T-helper 17 cell (primary cell): ENCODE measurements at places on chromosomes 16 and 17. TPM values are rescaled to one million over a fixed set of nuclear protein-coding genes. Genes with fewer than 3 reads are reported as not detected.
A peak's percentile ranks its signal among the peaks of the same experiment; 100 is the strongest.

DNA sequence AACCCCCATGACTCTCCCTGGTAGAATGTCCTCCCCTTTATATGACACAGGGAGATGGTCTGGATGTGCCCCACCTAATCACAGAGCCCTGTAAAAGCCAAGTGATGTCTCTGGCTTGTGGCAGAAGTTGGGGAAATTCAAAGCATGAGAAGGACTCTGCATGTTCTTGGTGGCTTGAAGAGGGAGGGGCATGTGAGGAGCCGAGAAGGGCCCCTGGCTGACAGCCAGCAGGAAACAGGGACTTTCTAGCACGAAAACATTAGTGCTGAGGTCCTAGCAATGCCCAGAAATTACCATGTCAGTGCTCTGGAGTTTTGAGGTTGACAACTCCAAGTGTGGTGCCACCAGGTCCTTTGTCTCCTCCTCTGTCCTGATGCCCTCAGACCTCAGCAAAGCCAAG is 75.9 kb downstream of the USP22 start:
- no peak for DNase-seq

DNA sequence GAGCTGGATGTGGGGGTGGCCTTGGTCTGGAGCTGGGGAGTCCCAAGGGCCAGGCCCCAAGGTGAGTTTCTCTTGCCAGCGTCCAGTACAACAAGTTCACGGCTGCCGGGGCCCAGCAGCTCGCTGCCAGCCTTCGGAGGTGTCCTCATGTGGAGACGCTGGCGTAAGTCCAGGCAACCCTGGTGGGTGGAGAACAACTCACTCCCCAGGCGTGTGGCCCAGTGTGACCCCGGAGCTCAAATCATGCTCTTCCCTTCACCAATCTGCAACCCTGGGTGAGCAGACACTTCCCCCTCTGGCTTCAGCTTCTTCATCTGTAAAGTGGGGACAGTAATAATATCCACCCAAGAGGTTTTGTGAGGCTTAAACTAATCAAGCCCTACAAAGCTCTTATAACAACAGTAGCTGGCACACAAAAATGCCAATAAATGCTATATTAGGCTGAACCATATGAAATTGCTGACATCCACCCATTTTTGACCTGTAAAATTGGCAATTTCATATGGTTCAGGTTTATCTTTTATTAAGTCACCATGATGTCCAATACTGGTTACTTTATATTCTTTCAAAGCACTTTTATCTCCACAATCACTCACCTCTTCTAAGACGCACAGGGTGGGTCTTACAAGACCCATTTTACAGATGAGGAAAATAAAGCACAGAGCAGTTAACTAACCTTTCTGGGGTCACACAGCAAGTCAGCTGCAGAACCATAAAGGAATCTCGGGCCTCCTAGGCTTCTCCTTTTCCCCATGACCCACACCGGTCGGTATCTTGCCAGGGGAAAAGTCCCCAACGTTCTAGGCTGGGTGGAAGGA is 19.7 kb downstream of the DEXI start:
- no peak for DNase-seq

- DNase-seq = no peak
Observed at GRCh38 chr16:69936751-69937211, 14.4 kb upstream of the CLEC18A start.

DNA sequence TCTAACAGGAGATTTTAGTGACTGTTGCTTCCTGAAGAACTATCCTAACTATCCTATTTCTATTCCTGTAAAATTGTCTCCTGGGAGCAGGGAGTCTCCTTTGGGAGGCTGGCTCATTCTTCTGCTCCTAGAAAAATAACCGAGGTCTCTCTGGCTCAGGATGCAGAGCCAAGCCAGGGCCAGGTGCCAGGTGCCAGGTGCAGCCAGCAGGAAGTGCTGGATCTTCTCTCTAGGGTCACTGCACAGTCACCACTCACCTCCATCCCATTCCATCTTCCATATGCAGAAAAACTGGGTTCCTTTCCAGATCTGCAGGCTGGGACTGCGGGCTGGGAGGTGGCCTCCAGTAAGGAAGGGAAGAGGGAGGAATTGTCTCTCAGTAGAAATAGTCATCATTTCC is 3.8 kb upstream of the TMC7 start:
- no peak for DNase-seq

DNA sequence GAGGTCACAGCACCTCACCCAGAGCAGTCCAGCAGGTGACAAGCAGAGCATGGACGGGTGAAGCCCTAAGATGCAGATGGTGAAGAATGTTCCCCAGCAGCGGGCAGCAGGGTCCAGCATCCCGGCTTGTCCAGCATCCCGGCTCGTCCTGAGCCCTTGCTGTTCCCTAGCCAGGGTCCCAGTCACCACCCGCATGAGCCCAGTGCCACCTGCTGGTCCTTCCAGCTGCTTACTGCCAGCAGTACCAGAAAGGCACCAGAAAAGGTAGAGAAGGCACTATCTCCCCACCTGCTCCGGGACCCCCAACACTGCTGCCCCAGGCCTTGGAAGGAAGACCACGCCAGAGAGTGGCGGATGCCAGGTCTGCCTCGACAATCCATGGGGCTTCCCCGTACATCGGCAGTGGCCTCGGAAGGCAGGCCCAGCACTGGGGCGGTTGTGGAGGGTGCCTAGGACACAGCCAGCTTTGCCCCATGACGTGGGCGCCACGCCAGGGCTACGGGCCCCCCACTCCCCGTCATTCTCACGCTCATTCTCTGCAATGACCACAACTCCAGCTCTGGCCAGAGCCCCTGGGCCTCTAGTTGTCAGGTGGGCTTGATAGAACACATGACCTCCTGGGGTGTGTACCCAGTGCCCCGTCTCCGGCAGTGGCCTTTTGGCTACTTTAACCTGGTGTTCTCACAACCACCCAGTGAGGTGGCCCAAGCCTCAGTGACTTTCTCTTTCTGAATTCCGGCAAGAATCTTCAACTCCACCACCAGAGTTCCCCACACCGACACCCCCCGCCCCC is 1.4 kb downstream of the CENPX start:
- DNase-seq = no peak

DNA sequence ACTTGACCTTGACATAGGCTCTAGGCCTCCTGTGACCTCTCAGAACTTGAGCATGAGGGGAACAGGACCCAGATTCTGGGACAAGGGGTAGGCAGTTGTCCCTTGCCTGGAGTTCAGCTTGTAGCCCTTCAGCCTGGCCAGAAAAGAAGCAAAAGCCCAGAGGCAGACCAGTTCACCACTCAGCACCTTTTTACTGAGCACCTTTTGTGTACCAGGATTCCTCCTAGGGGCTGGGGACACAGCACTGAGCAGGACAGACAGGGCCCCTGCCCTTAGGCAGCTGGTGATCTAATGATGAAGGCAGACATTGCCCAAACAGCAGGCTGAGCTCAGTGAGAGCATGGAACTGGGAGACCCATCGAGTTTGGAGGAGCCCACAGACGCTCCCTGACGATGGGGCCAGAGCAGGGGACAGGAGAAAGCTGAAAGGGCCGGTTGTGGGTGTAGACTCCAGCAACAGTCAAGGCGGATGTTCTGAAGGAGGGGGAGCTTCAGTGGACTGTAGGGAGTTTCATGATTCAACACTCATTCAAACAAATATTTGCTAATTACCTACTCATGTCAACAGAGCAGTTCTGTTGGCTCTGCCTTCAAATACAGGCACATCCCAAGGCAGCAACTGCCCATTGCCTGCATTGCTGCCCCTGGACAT is 32.0 kb downstream of the SBK1 start:
- DNase-seq = no peak

GRCh38 chr16:34648-34987 is 18.8 kb downstream of the POLR3K start:
- DNase-seq = no peak

DNA sequence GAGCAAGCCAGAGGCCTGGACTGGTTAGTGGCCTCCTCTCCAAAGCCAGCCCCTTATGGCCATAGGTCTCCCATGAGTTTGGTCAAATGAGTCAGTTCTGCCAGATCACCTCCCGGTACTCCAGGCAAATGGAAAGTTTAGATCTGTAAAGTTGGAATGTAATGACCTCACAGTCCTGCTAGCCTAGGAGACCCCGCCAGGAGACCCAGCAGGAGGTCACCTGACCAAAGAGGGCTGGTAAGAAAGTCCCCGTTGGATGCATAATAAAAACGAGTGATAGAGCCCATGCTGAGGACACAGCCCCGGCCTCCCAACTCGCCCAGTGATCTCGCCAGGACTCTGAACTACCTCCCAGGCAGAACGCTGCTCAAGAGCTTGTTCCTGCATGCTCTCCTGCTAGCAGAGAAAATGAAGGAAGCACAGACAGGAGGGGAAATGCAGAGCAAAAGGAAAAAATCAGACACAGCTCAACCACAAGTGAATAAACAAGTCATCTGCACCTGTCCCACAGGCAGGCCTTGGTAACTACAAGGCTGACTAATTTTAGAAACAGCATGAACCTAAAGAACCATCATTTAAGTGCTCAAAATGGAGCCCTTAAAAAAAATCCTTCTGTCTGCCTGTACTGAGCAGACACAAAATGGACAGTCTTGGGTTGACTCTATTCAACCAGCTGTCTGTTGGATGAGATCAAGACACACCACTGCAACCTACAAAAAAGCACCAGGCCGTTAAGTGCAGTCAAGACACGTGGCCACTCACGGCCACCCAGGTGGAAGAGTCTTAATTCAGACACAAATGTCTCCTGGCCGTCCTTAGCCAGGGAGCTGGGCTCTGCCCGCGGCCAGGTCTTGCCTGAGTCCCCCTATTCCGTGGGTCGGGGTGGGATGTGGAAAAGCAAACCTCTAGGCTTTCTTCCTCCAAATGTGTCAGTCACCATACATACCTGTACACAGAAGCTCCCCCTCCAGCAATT is 9.2 kb downstream of the CDIP1 start:
- no peak for DNase-seq

- peak; percentile 46 for DNase-seq
Observed at GRCh38 chr17:79393358-79394052, 217.3 kb downstream of the RBFOX3 start.

DNA sequence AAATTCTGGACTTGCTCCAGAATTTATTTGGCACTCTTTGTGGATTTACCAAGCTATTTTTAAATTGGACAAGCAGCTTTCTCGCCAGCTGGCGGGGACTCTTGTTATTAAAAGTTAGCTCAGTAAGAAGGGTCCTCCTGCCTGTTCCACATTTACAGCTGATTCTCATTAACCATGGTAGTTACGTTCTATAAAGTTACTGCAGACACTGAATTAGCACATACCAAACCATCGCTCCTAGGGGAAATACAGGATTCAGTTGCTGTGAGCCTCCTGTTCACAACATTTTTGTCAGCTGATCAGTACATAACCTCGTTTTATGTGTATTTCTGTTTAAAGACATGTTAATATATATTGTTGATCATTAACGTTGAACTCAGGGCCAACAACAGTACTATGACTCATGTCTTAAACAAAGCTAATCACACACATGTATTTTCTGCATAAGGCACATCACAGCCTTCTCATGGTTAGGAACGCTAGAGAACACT is 4.2 kb downstream of the LDAF1 start:
- no peak for DNase-seq

- no peak for DNase-seq
Observed at GRCh38 chr17:42704490-42704836, 22.1 kb downstream of the CNTNAP1 start.

- no peak for DNase-seq
Observed at GRCh38 chr17:50093807-50094206, 1.3 kb upstream of the PDK2 start.

DNA sequence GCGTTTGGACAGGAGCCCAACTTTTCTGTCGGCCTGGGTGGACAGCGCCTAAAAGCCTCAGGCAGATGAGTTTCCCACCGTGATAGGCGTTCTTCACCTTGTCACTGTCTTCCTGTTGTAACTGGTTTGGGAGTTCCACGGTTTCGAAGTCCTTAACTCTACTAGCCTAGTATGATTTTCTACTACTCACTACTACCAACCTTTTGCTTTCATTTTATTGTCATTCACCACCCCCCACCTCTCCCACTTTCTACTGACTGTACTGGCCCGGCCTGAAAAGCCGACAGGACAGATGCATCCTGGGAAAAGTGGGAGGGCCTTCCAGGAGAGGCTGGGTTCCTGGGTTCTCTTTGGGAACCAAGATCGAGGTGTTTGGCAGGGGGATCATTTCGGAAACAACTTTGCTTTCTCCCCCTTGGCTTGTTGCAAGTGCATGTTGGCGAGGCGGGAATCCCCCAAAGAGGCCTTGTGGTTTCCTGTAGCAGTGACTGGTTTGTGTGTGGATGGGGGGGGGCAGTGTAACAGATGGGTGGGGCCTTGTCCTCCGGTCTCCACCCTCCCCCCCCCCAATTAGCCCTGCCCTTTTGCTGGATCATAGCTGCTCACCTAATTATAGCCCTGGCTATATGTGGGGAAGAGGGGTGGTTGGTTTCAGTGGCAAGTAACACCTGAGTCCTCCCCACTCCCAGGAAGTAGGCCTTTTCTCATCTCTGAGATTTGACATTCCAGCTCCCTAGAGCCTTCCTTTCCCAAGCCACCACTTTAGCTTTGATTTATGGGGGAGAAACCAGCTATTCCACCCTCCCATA is 1.4 kb downstream of the EIF5A start:
- peak; percentile 82 for DNase-seq

DNA sequence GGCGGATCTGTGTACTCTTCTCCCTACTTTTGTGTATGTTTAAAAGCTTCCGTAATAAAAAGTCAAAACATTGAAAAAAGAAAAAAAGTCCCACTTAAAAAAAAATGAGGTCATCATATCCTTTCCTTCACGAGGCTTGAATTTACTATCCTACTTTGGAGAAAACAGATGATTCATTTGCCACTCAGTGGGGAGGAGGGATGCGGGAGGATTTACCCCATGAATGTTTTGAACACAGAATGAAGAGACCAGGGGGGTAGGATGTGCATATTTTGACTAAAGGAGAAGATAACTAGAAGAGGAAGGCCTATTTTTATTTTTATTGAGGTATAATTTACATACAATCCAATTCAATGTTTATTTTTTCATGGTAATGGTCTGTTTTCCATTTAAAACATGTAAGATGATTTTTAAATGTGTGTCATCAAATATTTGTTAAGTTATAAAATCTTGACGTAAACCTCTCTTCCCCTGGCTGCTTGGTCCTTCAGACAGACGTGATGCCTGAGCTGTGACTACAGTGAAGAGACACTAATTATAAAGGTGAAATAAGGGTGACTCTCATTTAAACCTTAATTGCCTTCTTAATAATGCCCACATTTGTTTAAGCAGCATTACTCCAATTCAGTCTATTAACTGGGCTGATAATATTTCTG is 135.4 kb upstream of the AXIN2 start:
- DNase-seq = no peak

DNA sequence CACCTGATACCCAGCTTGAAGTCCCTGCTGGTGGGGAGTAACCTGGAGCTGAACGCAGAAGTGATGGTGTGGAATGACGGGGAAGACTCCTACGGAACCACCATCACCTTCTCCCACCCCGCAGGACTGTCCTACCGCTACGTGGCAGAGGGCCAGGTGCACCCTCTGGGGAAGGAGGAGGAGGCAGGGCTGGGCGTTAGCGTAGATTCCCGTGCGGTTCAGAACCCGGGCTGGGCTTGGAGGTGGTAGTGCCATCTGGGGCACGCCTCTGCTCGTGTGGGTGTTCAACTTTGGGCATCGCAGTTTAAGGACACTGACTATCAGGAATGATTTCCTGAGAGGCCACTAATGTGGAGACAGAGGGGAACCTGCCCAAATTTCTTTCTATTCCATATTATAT is 18.3 kb downstream of the ITGAX start:
- no peak for DNase-seq

MYL4 gene
- total RNA-seq = not detected

IGF2BP1 gene
- total RNA-seq = not detected

TXNDC17 gene
- 10.8 TPM for total RNA-seq

NPIPA2 gene
- total RNA-seq = 4.1 TPM

ABAT gene
- 9.5 TPM for total RNA-seq

CCL14 gene
- not detected for total RNA-seq

CYBC1 gene
- total RNA-seq = 121 TPM

KRT39 gene
- total RNA-seq = not detected

KPNA2 gene
- 83.6 TPM for total RNA-seq

MT1F gene
- total RNA-seq = 8.8 TPM

DRC3 gene
- not detected for total RNA-seq
